ENCODE measurements at places on chromosomes 12 and 14. TPM values are rescaled to one million over a fixed set of nuclear protein-coding genes. Genes with fewer than 3 reads are reported as not detected.

DNA sequence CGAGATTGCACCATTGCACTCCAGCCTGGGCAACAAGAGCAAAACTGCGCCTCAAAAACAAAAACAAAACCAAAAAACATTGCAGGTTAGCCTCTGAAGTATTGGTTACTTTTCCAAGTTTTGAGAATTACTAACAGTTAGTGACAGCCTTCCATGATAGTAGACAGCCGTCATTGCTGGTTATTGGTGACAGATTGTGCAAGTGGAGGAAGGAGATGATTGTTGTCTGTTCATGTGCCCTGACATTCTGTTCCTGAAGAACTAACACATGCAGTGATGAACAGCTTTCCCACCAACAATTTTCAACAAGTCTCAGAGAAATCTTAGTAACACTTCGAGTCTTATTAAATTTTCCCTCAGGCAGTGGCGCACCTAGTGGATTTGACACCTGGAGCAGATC lies 89.3 kb upstream of the NAP1L1 start:
- no peak for DNase-seq

The SLC10A1 gene
- total RNA-seq, result not detected

DNA sequence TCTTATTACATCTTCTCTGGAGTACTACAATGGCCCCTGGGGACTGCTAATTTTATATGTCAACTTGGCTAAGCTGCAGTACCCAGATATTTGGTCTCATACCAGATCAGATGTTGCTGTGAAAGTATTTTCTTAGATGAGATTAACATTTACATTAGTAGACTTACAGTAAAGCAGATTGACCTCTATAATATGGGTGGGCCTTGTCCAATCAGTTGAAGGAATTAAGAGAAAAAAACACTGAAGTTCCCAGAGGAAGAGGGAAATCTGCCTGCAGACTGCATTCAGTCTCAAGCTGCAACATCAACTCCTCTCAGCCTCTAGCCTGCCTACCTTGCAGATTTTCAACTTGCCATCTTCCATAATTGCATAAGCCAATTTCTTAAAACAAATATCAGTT lies 430.1 kb downstream of the MED13L start:
- DNase-seq, result no peak

- no peak for DNase-seq
These were observed 31.1 kb downstream of the PITPNM2 start for GRCh38 chr12:123119808-123120207.

DNA sequence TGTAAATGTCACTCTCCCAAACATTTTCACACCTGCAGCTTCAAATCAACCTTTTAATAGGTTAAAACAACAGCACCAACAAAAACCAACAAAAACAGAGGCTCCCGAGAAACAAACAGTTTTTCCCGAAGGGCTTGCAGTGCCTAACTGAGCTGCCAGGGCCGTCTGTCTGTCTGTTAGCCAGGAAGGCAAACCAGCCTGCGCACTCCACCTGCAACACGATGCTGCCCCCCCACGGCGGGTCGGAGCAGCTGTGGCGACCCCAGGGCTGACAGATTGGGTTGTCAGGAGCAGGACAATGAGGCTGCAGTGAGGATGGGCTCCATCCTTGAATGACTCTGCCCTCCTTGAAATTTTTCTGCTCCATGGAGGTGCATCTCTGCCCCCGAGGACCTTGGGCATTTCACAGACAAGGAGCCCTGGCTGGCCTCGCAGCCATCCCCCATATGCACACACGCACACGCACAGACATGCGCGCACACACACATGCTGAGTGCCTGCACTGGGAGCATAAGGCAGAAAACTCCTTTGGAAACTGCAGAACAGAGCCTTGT lies 2.6 kb downstream of the RTL1 start:
- DNase-seq, result peak; percentile 81

DNA sequence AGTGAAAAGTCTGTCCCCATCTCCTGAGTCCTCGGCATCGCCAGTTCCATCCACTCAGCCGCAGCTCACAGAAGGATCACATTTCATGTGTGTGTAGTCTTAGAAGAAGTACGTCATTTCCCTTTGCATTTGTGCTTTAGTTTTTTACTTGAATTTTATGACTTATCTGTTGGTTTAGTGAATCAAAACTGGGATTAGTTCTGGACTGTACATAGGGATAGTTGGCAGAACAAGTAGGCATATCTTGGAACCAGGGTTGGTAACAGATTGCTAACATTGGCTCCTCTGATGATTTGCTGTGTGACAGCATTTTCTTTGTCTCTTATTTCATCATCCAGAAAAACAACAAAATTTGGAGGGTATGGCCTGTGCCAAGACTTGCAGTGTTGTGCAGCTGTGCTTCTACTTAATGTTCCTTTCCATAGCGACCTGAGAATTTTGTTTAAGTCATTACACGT lies 69.6 kb upstream of the AEBP2 start:
- no peak for DNase-seq

The DEGS2 gene
- total RNA-seq, result not detected

DNA sequence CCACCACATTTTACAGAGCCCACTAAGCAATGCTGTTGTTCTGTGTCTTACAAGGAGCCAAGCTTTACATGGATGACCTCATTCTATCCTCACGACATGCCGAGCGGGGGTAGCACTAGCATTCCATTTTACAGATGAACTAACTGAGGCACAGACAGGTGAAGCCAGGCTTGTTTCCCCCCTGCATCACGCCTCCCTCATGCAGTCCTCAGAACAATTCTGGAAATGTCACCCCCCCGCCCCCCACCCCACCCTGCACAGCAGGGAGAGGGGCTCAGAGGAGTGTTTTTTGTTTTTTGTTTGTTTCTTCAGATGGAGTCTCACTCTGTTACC lies 1.5 kb downstream of the SLC8B1 start:
- no peak for DNase-seq

The SRRM4 gene
- 0.76 TPM for total RNA-seq

The SIX4 gene
- 24.7 TPM for total RNA-seq

The SDR9C7 gene
- 0.28 TPM for total RNA-seq

- DNase-seq, result no peak
These were observed 142.1 kb downstream of the GPR65 start for GRCh38 chr14:88146881-88147649.

The TAC3 gene
- 1.00 TPM for total RNA-seq
